ENCODE measurements at places on chromosomes 6 and 20. TPM values are rescaled to one million over a fixed set of nuclear protein-coding genes. Genes with fewer than 3 reads are reported as not detected.

The GLYATL3 gene
- not detected for total RNA-seq

The WFDC5 gene
- not detected for total RNA-seq

The DDR1 gene
- 46.8 TPM for total RNA-seq

The ALDH5A1 gene
- total RNA-seq = 0.96 TPM

The PPP1R16B gene
- total RNA-seq = 2.0 TPM

The KCNK17 gene
- total RNA-seq = not detected

The XKR7 gene
- under 0.01 TPM for total RNA-seq

The CCM2L gene
- not detected for total RNA-seq

All from regular cardiac myocyte (primary cell).